ENCODE measurements at places on chromosomes 2 and 18. TPM values are rescaled to one million over a fixed set of nuclear protein-coding genes. Genes with fewer than 3 reads are reported as not detected.

Gene TAF1B
- total RNA-seq: 24.3 TPM

Gene SPATA3
- not detected for total RNA-seq

Gene FBLN7
- 2.2 TPM for total RNA-seq

Gene VWC2L
- total RNA-seq: not detected

Gene PLCL1
- 0.70 TPM for total RNA-seq

Gene LCT
- 0.29 TPM for total RNA-seq
